ENCODE measurements at places on chromosomes 2 and 18.
A peak's percentile ranks its signal among the peaks of the same experiment; 100 is the strongest.

- DNase-seq: no peak
Measured at GRCh38 chr18:67135981-67136380, 380.5 kb downstream of the DSEL start.

DNA sequence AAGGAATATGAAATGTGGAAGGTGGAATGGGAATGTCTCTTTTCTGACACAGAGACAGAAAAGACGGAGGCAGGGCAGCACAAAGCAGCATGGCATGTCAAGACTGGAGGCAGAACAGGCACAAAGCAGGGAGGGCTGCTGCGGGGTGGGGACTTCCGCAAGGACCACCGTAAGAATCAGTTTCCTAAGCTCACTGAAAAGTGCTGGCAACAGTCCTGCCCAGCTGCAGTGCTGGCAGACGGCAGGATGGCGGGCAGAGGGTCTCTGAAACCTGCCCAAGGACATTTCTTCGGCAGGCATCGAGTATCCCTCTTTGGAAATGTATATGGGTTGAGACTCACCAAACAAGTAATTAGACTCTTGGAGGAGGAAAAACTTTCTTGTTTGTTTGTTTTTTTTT, 54.9 kb downstream of the FAM178B start:
- DNase-seq: no peak

- no peak for DNase-seq
Measured at GRCh38 chr2:989781-990467, 39.3 kb downstream of the SNTG2 start.

DNA sequence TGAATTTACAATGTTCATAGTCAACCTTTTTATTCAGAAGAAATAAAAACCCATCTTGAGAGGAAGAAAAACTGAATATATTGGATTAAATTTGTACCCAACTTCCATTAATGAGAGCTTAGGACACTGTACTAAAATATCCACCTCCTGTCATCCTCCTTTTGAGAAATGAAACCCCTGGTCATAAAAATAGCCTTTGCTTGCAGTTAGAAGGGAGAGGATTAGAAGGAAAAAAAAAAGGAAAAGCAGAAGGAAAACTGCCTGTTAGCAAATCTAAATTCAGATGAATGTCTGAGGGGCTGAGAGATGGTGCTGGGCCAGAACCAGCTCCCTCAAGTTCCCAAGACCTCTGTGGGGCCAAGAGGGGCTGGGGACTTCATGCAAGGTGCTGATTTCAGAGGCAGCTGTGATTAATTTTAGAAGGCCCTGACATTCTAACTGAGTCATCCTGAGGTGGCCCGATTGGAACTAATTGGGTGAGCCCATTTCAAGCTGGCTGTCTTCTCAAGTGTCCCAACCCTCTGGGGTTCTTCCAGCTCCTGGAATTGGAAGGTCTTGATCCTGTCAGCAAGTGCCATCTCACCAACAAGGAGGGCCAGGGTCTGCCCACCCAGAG, 38.4 kb upstream of the BIN1 start:
- peak; percentile 74 for DNase-seq

DNA sequence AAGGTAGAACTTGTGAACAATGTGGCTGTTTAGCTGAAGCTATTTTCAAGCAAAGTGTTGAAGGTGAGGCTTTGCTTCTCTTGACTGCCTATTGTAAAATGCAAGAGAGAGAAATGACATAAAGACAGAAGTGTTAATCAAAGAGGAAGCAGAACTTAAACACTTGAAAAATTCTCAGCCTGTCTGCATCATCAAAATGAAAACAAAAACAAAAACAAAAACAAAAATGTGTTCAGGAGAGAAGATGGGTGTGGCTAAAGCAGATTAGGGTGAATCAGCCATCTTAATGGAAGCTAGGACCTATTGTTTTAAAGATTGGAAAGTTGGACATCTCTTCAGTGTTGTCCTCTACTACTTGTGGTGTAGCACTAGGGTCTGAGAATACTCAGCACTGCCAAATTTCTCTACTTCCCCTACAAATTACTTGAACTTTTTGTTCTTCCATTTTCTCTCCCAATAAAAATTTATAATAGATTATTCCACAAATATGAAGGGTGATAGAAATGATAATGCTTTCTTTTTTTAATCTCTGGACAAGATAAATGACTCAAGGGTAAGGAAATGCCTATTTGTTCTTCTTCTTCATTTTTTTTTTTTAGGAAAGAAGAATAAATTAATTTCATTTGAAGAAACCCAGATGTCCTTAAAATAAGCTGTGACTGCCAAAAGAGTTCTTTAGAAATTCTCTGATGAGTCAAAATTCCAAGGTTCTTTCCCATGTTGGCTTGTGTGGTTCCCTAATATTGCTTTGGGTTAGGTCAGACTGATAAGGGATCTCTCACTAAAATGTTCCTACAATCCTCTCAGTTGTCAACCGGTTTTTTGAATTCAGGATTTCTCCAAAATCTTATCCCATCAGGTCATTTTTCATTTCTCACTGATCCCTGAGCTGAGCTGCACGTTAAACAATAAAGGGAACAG, 571.2 kb upstream of the ZEB2 start:
- peak; percentile 94 for DNase-seq

DNA sequence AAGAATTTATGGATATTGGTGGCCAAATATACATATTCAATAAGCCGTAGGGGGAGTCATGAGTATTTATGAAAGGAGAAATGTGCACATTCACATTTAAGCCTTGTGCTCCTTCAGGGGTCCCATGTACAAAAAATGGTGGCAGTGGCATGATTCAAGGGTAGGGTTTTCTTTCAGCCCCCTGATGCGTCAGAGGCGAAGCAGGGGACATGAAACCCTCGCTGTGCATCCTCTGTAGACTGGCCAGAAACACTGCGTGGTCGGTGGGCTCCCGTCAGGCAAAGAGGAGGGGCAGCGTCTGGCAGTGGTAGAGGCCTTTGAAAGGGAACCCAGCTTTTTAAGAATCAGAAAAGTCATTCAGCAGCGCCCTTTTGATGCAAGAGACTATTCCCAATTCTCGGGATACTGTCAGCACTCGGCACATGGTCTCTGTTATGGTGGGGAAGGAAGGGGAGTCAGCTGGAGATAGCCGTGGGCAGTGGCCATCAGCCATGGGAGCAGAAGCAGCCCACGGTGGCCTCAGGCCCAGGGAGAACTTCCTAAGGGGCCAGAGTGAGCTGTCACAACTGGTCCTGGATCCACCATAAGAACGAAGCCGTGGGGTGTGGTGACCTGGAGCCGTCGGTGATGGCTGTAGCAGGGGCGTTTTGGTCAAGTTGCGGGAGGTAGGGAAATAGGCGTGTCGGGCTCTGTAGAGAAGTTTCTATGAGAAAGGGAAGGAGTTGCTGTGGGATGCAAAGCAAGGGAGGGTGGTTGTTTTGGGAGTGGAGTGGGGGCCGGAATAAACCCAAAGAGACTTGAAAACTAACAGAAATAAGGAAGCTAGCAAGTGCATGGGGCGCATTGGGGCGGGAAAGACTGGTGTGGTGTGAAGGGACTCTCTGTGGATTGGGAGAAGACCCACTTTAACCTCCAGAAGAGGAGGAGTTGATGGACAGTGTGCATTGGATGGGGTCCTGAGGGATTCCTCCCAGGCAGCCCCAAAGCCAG, 95.6 kb downstream of the SH3BP4 start:
- DNase-seq: no peak

GRCh38 chr2:199797431-199798403, 53.3 kb downstream of the FTCDNL1 start:
- DNase-seq: no peak

DNA sequence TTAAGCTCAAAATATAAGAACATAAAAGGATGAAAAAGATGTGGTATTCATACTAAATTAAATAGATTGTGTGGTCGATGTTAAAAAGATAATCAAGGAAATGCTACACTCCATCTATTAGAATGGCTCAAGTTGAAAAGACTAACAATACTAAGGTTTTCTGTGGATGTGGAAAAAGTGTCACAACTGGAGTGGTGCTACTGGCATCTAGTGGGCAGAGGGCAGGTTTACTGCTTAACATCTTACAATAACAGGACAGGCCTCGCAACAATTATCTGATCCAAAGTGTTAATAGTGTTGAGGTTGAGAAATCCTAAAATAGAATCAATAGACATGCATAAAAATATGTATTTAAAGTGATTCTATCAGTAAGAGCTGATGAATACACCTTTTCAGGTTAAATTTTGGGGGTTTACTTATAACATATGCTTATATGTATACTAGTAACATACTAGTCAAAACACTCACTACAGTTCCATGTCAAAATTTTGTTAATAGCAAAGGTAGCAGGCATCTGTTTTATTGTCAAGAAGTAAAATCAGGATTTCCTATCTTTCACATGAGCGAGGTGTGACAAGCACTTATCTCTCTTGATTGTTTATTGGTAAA, 91.5 kb upstream of the TMEFF2 start:
- peak; percentile 57 for DNase-seq

GRCh38 chr2:1601471-1602277, 142.6 kb downstream of the PXDN start:
- DNase-seq: no peak
